ENCODE measurements at places on chromosomes 6 and 20.

GRCh38 chr20:32903666-32904175 lies 45.0 kb downstream of the EFCAB8 start:
- DNase-seq = no peak

GRCh38 chr6:35343092-35343834 lies 905 bp downstream of the PPARD start:
- peak; percentile 5 for DNase-seq

DNA sequence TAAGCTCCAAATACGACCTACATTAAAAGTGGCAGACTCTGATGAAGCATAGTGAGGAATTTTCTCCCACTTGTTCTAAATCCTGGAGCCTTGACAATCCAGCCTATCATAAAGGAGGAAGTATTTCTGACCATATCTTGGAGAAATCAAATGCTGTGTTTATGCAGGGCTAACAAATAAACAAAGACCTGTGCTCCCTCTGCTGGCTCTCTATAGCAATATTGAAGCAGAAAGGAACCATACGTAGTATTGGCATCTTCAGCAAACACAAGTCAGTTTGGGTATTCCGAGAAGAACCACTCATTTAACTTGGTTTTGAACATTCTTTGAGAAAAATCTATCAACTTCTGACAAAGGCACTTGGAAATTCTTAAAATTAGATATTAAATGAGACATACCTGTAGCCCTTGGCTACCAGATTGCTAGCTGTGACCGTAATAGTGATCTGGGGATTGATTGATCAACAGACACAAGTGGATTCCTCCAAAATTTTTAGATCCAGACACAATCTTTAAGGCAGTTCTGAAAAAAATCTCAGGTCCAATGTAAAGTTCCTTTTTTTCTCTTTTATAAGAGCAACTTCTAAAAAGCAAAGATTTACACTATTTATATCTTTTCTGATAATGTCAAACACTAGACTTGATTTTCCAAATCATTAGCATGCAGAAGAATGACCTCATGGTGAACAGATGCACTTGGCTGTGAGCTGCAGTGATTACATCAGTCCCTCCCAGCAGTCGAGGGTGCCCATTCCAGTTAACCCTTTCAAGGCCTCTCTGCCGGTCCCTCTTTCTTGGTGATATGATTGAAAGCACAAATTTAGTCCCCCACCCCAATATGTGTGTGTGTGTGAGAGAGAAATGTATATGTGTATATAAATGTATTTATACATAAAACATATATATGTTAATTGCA lies 40.2 kb downstream of the INSM1 start:
- DNase-seq = no peak

DNA sequence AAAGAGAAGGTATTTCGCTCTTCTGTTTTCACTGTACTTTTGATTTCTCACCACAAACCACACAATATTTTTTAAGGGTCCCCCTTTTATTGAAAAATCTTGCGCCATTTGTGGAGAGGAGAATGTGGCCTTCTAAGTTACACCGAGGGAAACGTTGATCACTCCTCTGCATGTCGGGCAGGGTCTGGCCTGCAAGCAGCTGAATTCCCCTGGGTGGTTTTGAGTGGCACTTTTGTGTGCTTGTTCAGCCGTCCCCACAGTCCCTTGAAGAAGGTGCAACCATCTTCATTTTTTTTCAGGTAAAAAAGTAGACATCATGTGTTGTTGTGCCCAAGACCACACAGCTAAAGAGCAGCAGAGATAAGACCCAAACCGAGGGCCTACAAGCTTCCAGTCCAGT lies 6.1 kb downstream of the GPR31 start:
- no peak for DNase-seq

DNA sequence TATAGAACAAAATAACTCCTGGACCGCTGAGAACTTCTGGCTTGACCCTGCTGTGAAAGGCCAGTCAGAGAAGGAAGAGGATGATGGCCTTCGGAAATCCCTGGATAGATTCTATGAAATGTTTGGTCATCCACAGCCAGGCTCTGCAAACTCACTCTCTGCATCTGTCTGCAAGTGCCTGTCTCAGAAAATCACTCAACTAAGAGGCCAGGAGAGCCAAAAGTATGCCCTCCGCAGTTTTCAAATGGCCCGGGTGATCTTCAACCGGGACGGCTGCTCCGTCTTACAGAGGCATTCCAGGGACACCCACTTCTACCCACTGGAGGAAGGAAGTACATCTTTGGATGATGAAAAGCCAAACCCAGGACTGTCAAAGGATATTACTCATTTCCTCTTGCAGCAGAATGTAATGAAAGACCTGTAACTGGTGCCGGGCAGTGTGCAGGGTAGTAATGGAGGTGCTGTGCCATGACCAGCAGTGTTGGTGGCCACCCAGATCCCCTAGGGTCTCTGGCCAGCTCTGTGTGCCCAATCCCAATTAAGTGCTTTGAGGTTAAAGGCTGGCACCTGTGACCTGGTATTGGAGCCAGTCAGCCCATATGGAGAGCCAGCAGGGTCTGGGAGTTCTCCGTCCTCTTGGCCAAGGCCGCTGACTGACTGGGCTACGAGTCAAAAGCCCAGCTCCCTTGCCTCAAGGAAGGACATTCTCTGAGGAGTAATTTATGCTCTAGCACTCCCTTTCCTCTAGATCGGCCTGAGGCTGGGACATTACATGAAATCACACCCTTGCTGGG lies 87.1 kb downstream of the TRMT6 start:
- DNase-seq = peak; percentile 22

DNA sequence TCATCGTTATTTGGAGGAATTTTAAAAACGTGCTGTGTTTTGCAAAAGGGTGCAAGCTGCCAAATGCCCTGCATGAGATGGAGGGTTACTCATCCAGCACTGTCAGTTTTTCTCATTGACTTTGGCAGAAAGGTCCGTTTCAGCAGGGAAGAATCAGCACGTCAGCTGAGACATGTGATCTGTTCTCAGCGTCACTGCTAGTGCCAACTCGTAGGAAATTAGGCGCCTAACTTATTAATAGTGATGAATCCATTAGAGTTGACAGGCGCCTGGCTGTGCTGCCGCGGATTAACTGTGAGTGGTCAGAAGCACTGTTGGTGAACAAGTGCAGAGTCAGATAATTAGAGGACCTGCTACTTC lies 175.5 kb upstream of the FOXQ1 start:
- no peak for DNase-seq

- DNase-seq = no peak
These were observed 44.2 kb upstream of the PDE10A start for GRCh38 chr6:165707067-165707853.

DNA sequence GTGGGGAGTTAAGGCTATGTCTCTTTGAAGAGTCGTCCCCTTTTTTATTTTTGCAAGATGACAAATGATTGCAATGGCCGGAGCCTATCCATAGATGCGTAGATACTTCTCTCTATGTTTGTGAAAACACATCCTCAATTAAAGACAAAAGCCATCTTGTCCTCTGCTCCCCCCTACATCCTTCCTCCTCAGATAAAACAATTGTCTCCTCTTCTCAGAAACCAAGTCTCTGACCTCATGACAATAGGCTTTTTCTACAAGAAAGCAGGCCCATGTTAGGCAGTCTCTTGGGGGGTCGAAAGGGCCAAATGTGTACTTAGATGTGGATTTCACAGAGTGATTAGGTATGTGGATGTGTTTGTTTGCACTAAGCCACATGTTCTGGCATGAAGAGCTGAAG lies 51.1 kb upstream of the SSTR4 start:
- no peak for DNase-seq

- DNase-seq = no peak
These were observed 49.3 kb upstream of the ARID1B start for GRCh38 chr6:156727715-156728385.

DNA sequence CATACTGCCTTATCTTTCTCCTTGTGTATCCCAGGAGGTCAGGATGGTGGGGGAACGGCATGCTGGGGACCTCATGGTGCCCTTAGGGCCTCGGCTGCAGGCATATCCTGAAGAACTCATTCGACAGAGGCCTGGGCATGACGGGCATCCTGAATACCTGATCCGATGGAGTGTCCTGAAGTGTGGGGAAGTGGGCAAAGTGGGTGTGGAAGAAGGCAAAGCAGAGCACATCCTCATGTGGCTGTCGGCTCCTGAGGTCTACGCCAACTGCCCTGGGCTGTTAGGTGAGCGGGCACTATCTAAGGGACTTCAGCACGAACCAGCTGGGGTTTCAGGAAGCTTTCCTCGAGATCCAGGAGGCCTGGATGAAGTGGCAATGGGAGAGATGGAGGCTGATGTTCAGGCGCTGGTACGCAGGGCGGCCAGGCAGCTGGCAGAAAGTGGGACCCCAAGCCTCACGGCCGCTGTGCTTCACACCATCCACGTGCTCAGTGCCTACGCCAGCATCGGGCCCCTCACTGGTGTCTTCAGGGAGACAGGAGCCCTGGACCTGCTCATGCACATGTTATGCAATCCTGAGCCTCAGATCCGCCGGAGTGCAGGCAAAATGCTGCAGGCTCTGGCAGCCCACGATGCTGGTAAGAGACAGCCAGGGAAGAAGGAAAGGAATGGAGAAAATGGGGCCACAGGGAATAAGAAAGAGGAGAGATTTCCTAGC lies 2.4 kb downstream of the CUL9 start:
- DNase-seq = no peak

DNA sequence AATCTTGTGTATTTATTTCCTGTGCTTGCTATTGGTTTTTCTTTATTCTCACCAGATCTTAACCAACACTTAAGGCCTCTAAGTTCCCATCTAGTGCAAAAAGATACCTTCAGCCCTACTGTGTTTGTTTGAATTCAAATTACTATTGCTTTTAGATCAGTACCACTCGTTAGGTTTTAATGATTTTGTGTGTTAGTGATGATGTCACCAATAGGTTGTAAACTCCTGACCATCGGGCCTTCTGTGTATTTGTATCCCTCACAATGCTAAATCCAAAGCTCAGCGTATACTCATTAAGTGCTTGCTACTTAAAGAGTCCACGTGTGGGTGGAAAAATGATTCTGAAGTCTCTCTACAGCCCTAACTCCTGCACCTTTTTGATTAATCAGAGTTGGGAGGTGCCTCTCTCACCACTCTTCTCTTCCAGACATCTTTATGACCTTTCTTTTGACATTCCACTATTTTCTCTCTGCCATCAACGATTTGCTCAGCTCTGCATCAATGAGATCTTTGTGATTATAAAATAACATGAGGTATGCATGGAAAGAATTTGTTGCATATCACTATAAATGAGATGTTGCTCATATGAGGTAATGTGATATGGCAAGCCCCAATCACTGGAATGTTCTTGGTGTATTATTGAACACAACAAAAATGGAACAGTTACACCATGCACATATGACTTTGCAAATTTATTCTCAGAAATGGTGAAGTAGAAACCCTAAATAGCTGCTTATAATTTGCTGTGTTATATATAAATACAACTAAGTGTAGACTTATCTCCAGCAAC lies 55.1 kb upstream of the LAMA2 start:
- DNase-seq = no peak

DNA sequence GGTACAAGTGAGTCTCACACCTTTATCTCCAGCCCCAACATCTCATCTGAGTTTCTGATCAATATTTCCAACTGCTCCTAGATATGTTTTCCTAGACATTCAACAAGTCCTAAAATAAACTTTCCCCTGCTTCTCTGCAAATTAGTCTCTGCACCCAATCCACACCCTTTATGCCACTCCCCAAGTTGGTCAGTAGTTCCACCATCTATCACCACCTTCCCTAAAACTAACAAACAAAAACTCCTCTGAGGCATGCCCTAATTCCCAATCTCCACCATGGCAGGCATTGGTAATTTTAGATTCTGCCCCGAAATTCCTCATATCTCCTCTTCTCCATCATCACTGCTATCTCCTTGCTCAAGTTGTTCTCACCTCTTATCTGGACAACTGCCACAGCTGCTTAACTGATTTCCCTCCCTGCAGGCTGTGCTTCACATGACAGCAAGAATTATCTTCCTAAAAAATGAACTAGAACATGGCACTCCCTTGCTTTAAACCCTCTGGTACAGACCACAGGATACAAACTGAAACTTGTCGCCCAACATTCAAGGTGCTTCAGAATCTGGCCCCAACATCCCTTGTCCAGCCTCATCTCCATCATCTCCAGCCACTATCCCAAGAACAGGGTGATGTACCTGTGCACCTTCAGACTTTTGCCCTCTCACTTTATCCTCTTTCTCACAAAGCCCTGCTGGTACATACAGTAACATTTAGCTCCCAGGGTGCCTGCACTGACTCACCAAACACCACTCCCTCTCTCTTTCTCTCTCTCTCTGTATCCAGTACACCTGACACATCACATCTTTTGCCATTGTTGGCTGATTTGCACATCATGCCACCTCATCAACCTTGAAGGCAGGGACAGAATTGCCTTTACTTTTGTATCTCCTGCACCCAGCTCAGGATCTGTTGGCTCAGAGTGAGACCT lies 55.5 kb downstream of the ZHX3 start:
- no peak for DNase-seq

DNA sequence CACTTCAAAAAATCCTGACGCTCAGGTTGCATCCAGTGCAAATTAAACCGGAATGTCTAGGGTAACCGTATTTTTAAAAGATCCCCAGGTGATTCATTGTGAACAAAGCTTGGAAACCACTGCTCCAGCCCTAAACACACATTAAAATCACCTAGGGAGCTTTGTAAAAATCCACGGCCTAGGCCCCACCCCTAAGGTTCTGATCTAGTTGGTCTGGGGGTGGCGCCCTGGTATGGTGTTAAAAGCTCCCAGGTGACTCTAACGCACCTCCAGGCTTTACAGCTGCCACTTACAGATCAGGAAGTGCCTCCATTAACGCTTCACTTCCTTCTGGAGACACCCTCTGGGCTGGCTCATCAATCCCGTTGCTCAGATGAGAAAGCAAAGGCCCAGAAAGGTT lies 92.2 kb downstream of the GRM4 start:
- no peak for DNase-seq

GRCh38 chr6:166313255-166314070 lies 5.3 kb upstream of the PRR18 start:
- no peak for DNase-seq

DNA sequence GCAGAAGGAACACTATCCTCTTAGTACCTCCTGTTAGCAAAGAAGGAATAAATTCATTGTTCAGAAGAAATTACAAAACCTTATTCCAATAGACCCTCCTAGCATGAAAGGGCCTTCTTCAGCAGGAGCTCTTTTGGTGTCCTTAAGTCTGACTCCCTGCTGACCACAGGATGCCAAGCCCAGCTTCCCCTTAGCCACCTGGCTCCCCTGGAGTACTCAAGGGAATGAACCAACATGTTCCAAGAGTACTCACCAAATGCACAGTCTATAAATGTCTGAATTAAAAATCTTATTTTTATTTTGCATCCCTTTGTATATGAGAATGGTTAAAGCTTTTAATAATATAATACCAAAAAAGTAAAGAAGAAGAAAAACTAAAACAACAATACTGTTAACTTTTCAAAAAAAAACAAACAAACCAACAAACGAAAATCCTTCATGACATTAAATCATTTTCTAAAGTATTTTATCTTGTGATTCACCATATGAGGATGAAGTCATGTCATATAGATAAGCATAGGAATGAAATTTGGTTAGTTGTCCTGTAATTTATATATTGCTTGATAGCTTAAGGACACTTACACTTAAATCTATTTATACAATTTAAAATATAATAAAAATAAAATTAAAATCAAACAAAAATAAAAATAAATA lies 1355.1 kb downstream of the HACE1 start:
- DNase-seq = no peak

- DNase-seq = no peak
These were observed 675.9 kb upstream of the CITED2 start for GRCh38 chr6:140050101-140050995.

- DNase-seq = no peak
These were observed 5.1 kb upstream of the POPDC3 start for GRCh38 chr6:105184921-105185320.

Data from SIG-M5 (cell line).